SHP77 (cell line): ENCODE measurements at places on chromosomes 13 and 19.

- no peak for DNase-seq
Measured at GRCh38 chr13:48653472-48653939, at the start of gene CYSLTR2. Gene CYSLTR2, plus strand, starts transcription at chr13:48653929. Its CDS starts 52,889 bp downstream, at chr13:48706818.

DNA sequence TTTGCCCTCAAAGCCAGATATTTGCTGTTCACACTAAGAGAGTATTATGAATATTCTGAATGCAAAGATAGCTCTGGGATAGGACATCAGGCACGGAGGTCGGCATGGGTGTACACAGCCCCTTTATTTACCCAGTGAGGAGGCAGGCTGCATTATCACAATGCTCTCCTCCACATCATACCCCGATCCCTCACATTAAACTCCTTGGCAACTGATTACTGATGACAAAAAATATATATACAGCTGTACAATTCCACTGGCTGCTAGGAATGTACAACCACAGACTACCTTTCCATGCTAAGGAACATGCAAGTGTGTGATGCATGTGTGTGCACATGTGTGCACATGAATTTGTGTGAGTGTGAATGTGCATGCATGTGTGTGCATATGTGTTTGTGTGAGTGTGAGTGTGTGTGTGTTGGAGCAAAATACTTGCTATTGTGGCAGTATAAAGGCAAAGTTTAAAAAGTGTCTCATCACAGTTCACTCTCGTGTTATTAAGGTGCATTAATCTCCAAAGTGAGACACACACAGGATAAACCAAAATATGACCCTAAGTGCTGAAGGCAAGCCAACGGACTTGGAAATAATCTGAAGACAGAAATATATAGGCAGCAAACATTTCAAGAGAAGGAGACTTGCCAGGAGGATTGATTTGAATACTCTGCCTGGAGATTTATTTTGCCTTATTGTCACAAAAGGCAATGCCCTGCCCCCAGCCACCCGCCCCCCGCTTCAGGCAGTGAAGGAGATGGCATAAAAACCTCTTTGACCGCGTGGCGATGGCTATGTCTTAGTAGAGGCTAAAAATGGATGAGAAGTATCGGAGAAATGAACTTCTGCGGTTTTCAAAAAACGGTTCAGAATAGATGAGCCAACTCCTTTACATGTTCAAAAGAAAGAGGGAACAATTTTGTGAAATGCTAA, 274.8 kb downstream of the TSHZ3 start:
- no peak for DNase-seq

DNA sequence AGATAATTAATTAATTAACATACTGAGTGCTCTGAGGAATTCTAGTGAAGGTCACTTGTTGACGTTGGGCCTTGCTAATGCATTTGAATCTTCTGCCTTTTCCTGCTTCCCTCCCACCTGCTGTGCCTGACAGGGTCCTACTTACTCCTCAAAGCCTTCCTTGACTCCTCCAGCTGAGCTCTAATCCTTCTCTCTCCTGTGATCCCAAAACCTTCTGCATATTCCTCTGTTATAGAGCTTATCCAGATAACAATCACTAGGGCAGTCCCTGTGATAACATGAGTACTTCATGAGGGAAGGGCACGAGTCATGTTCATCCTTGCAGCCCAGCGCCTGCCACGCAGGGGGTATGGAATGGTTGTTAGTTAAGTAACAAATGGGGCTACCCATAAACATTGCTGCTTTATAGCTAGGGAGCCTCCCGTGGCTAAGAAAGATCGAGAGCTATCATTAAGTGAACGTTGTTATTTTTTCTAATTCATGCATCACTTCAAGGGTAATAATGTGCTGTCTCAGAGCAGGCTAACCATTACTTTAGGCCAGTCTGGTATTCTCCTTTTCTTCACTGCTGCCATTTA, 19.1 kb upstream of the SPATA13 start:
- no peak for DNase-seq

DNA sequence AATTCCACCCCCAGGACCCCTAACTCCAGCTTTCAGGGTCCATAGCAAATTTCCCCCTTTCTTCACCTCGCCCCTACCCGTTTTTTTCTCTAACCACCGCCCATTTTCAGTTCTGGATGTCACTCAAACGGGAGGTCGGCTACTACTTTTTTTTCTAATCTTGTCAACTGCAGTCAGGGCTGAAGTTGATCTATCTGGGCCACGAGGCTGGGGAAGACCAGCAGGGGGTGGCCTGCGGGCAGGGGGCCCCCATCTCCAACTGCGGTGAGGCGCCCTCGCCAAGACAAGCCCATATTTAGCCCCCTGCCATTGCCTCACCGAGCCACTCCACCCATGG, 748 bp downstream of the LHFPL6 start:
- no peak for DNase-seq

GRCh38 chr19:29328586-29328985, 115.6 kb upstream of the UQCRFS1 start:
- DNase-seq: no peak

- DNase-seq: no peak
Measured at GRCh38 chr19:43607238-43608205, 4.4 kb upstream of the SRRM5 start.

- DNase-seq: no peak
Measured at GRCh38 chr13:73532582-73532981, 473.8 kb downstream of the KLF5 start.

DNA sequence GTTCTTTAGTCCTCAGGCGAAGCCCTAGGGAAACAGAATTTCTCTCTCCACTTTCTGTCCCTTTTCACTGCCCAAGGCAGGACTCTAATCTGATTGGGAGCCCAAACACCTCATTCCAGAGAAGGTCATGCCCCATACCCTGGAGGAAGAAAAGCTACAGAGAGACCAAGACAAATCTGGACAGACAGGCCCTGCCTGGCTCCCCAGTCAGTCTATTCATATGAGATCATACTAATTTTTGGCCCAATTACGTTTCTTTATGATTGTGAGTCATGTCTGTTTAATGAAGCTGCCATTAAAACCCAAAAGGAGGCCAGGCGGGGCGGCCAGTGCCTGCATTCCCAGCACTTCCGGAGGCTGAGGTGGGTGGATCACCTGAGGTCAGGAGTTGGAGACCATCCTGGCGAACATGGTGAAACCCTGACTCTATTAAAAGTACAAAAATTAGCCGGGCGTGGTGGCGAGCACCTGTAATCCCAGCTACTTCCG, 3.3 kb upstream of the AP3D1 start:
- DNase-seq: no peak

- no peak for DNase-seq
Measured at GRCh38 chr19:10118960-10119359, 739 bp downstream of the EIF3G start.

GRCh38 chr13:49062297-49062896, 86.7 kb downstream of the FNDC3A start:
- no peak for DNase-seq

- no peak for DNase-seq
Measured at GRCh38 chr19:50492303-50493052, 15.8 kb upstream of the GARIN5A start.

DNA sequence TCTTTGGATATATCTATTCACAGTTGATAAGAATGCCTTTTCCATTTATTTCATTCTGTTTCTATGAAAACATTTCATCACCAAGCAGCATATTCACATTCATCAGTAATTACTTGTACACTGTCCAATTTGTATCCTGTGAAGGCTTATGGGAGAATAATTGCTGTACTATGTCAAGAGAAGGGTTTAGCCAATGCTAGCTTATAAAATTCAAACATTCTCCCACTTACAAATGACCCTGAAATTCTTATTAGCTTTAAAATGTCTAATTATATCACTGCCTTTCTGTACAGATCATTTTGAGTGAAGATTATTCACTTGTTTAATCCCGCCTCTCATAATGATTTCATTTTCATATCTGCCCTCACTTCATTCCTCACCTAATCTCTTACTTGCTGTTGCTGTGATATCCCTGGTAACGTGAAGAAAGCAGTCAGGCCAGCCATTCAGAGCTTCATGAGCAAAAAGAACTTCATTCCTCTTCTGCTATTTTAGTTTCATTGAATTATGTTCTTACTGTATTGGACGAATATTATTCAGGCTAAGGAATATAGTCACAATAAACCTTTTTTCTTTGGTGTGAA, 778.7 kb downstream of the OLFM4 start:
- DNase-seq: no peak

DNA sequence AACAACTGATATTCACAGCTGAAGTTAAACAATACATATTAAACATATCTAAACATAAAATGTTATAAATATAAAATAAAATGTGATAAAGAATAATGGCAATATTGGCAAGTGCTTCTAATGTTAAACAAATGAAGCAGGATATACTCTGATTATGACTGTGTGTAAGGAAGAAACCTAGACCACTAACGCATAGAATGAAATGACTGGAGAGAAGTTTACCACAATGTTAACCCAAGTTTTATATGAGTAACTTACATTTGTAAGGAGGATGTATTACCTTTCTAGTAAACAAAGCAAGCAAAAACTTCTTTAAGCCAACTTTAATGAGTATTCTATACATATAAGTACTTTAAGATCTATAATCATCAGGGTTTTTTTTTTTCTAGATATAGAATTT, 43.0 kb downstream of the RB1 start:
- no peak for DNase-seq

DNA sequence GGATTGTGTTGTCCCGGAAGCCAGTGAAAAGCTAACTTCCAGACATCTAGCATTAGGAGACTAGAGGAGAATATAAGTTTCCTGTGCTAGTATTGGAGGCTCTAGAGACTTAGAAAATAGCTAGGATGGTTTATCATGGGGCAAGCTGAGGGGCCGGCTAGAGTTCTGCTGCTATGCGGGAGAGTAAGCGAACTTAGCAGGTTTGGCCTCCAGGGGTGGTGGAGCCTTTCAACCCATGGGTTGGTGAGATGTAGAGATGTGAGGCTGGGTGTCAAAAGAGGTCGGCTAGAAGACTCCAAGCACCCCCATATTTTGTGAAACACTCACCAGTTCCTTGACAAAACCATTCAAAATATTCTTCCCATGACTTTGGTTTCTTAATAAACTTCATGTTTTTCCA, 4.4 kb downstream of the SULT2A1 start:
- no peak for DNase-seq

GRCh38 chr19:16398530-16399249, 73.1 kb downstream of the EPS15L1 start:
- no peak for DNase-seq

DNA sequence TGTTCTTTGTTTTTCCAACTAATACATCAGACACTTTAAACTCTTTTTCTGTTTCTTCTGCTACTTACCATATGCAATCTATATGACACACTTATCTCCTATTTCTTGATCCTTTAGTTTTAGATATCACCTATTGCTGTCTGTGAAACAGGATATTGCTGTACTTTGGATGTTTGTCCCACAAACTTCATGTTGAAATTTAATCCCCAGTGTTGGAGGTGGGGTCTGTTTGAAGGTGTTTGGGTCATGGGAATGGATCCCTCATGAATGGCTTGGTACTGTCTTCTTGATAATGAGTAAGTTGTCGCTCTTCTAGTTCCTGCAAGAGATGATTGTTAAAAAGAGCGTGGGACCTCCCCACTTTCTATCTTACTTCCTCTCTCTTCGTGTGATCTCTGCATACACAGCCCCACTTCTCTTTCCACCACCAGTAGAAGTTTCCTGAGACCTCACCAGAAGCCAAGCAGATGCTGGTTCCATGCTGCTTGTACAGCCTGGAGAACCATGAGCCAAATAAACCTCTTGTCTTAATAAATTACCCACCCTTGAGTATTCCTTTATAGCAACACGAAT, 244.2 kb downstream of the NHLRC3 start:
- DNase-seq: no peak

DNA sequence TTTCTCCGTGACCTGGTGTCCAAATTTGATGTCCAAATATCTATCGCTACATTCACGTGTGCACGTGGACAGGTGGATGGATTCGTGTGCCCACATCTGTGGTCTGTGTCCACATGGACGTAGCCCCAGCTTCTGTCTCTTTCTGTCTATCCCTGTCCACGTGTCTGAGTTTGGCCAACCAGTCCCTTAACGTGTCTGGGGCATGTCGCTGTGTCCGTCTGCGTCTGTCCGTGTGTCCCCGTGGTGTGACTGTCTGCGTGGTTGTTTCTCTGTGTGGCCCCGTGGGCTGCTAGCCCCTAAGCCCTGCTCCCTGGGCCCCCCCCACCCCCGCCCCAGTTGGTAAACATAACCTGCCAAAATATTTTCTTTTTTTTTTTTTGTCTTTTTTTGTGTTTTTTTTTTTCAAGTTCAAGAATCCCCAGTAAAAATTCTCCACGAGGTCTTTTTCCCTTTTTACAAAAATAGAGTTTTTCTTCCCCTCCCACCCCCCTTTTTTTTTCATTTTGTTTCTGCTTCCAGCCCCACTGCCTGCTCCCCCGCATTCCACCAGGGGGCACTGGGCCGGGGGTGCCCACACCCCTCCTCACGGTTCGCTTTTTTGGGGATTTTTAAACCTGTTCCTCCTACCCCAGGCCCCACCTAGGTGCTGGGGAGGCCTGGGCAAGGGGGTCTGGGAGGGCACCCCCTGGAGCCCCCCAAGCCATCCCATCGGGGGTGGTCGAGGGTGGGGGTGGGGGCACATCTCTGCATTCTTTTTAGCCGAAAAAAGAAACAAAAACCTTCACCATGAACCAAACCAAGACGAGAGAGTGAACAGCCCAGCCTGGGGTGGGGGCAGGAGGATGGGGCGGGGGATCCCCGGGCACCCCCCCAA, 18.3 kb downstream of the PRKCSH start:
- no peak for DNase-seq

- DNase-seq: no peak
Measured at GRCh38 chr19:41377977-41378709, 1.8 kb downstream of the TMEM91 start.

- no peak for DNase-seq
Measured at GRCh38 chr13:96837809-96838208, 156.5 kb downstream of the OXGR1 start.

- no peak for DNase-seq
Measured at GRCh38 chr13:110070511-110071120, 236.3 kb downstream of the COL4A1 start.

DNA sequence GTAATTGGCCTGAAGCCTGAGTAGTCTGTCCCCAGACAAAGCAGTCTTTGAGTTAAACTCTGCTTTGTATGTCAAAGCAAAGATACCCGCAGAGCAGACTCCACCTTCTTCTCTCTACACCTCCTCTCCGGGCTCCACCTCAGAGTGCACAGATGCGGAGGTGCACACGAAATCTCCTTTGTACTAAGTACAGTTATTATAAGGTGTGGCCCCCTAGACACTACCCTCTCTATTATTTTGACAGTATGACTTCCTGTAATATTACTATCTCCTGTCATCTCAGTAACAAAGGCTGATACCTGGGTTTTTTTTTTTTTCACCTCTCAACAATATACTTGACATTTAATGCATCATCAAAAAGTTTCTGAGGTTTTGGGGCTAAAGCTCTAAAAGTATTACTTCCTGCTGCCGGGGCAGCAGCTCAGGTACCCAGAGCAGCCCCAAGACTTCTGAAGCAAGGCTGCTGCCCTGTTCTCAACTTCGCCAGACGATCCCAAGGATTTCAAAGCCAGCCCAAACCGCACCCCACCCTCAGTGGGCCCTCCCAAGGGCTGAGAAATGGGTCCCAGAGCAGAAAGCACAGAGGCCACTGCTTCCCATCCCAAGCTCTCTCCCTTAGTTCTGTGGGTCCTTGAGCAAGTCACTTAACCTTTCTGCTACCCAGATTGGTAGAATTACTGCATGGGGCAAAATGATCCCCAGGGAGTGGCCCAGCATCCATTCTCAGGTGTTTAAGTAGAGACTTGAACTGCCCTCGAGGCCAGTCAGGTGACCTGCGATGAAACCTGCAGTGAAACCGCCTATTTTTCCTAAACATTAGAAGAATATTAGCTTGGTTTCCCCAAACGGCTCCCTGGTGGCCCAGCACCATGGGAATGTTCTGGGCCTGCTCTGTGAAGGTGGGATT, 180.6 kb downstream of the FOXO1 start:
- DNase-seq: no peak
